Kidney (tissue), 22 donors: ENCODE measurements at places on chromosomes 4 and X. TPM values are rescaled to one million over a fixed set of nuclear protein-coding genes. Genes with fewer than 3 reads are reported as not detected.

The CSN1S1 gene
- polyA plus RNA-seq: not detected

The UXT gene
- polyA plus RNA-seq: 210 TPM

The GUCY1A1 gene
- 6.9 TPM for polyA plus RNA-seq

The HTRA3 gene
- 6.5 TPM for polyA plus RNA-seq

The WDR44 gene
- polyA plus RNA-seq: 3.6 TPM

The SAGE1 gene
- polyA plus RNA-seq: not detected

The KLB gene
- polyA plus RNA-seq: 0.41 TPM
